NCI-H82 (cell line): ENCODE measurements at places on chromosomes 4 and X.

- DNase-seq, result no peak
Observed at GRCh38 chrX:83508526-83509253, 600 bp downstream of the POU3F4 start.

- peak; percentile 87 for DNase-seq
Observed at GRCh38 chr4:73520821-73521220, 39.3 kb downstream of the AFM start.

GRCh38 chrX:39017077-39017476 lies 215.8 kb downstream of the MID1IP1 start:
- no peak for DNase-seq

GRCh38 chr4:75821966-75822365 lies 80.3 kb downstream of the PPEF2 start:
- DNase-seq, result no peak
